Left kidney (tissue), 8 donors: ENCODE measurements at places on chromosomes 7 and 10. TPM values are rescaled to one million over a fixed set of nuclear protein-coding genes. Genes with fewer than 3 reads are reported as not detected.

DNA sequence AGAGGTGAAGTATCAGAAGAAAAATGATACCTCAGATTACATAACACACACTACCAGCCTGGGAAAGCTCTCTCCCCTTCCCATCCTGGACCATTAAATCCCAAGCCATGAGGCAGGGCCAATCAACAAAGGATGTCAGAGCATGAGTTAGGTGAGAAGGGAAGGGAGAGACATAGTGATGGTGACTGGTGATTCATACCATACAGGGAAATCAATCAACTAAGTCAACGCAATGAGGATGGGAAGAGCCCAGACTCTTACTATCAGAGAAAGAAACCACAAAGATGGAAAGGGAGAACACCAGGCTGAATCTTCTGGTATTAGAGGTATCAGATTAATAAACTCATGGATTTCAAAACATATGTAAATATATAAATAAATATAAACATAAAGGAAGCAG, 185.4 kb downstream of the KMT2E start:
- DNase-seq = no peak

- DNase-seq = no peak
Observed at GRCh38 chr10:102612964-102613275, 31.4 kb upstream of the TRIM8 start.

GRCh38 chr7:94313926-94314325, 80.8 kb upstream of the COL1A2 start:
- DNase-seq = no peak

GRCh38 chr7:37109016-37109683, 339.5 kb downstream of the ELMO1 start:
- DNase-seq = no peak

DNA sequence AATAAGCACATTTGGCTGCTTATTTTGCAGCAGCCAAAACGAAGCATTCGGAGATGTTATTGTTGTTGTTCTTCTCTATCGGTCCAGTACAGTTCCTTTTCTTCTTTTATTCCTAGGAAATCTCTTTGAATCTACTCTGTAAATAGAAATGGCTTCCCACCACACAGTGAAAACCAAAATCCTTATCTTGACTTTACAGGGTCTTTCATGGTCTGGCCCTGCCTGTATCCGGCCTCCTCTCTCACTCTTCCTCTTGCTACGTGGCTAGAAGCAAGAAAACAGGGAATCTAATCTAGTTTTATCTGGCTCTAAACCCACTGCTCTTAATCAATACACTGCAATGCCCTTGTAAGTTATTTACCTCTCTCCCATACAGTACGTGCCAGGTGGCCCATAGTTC, 926.0 kb upstream of the C7orf33 start:
- no peak for DNase-seq

UBE2H gene
- 137 TPM for polyA plus RNA-seq
